Fibroblast of skin of left biceps (primary cell): ENCODE measurements at places on chromosomes 6 and 20.
A peak's percentile ranks its signal among the peaks of the same experiment; 100 is the strongest.

DNA sequence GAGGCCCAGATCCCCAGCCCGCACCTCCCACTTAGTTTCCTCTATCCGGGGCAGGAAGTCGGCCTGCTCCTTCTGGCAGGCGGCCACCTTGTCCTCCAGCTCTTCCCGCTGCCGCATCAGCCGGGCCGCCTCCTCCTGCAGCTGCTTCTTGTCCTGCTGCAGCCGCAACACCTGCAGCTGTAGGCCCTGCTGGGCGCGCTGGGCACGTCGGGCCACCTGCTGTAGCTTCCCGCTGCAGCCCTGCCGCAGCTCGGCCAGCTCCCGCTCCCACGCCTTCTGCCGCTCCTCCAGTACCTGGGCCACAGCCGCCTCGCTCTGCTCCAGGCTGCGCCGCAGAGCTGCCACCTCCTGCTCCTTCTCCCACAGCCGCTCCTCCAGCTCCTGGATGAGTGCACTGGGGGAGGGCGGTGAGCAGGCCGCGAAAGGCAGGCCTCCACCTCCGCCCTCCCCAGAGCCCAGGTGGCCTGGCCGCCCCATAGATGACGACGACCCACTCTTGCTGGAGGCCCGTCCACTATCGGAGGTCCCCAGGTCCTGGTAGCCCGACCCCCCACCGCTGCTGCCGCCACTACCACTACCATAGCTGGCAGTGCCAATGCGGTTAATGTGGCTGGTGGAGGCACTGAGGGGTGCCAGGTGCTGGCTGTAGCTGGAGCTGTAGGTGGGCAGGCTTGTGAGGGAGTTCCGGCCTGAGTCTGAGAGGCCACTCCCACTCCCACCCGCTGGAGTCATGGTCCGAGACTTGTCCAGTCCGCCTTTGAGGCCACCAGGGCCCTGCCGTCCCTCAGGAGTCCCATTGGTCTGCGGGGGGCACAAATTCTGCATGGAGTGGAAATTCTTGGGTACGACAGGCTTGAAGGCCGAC is 6.0 kb upstream of the FASTKD5 start:
- no peak for DNase-seq

DNA sequence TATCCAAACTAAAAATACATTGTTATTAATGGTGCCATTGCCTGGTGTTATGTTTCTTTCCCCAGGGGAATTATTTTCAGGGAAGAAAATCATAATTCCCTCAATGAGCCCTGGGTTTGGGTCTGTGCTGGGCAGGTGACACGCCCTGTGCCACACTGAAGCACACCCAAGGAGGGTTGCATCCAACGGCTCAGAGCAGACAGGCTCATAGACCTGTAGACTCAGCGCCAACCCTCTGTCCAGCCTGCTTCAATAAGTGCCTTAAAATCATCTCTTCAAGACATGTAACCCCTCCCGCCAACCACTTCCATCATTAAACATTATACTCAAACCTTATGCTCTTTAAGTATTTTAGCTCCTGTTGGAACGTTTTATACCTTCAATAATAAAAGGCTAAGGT is 225.3 kb upstream of the CDH4 start:
- no peak for DNase-seq

- DNase-seq: no peak
These were observed 799.3 kb downstream of the TBC1D32 start for GRCh38 chr6:120534954-120535353.

DNA sequence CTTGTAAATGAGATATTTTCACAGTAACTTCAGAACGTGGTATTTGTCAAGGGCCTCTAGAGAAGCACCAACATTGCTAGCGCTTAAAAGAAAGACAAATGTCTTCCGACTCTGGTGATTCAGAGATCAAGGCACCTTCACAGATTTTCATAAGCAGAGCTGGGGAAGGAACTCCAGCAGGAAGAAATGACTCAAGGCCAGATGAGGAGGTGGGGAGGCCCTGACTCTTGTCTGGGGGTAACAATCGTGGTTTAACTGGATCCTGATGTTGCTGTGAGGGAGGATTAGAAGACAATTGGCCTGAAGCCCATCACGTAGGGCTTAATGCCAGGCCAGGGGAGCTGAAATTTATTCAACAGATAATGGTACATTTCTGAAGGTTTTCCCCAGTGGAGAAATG is 122.9 kb upstream of the QKI start:
- peak; percentile 78 for DNase-seq

- DNase-seq: no peak
These were observed 1102.8 kb upstream of the FLRT3 start for GRCh38 chr20:15440049-15440820.

DNA sequence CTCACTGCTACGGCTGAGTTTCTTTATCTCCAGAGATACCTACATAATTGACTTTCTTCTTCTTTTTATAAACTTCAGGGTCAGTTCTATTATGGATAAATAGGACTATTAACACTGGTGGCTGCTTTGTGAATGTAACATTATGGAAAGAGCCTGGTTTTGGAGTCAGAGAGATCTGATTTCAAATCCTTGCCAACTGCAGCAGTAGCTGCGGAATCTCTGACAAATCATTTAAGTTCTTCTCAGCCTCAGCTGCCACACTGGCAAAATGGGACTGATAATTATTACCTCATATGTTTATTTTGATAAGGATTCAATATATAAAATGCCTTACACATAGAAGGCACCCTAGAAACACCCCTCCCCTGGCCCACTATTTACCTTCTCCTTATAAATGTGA is 160.5 kb downstream of the BACH2 start:
- DNase-seq: no peak

DNA sequence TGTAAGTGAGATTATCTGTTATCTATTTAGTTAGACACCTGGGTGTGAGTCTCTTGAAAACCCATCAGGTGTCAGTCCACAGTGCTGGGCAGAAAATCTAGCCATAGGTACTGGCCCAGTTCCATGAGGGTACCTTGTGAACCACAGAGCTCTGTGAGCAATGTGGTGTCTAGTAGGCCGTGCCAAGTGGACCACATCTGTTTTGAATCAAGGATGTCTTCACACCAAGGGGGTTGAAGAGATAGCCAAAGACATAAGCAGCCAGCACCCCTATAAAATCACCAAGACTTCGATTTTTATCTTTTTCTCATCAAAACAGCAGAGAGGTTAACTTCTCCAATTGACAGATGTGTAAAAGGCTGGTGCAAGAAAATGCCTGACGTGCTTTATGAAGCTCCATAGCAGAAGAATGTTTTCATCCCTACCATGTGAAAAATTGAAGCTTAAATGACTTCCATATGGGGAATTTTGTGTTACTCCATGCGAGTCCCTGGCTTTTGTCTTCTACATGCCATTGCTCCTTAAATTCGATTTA is 368.7 kb downstream of the HAO1 start:
- DNase-seq: peak; percentile 45
